ENCODE measurements at places on chromosomes 16 and 17.

- DNase-seq, result no peak
Measured at GRCh38 chr16:8959921-8960787, 3.6 kb downstream of the USP7 start.

- peak; percentile 65 for DNase-seq
Measured at GRCh38 chr17:8121681-8122421, 2.1 kb downstream of the HES7 start.

DNA sequence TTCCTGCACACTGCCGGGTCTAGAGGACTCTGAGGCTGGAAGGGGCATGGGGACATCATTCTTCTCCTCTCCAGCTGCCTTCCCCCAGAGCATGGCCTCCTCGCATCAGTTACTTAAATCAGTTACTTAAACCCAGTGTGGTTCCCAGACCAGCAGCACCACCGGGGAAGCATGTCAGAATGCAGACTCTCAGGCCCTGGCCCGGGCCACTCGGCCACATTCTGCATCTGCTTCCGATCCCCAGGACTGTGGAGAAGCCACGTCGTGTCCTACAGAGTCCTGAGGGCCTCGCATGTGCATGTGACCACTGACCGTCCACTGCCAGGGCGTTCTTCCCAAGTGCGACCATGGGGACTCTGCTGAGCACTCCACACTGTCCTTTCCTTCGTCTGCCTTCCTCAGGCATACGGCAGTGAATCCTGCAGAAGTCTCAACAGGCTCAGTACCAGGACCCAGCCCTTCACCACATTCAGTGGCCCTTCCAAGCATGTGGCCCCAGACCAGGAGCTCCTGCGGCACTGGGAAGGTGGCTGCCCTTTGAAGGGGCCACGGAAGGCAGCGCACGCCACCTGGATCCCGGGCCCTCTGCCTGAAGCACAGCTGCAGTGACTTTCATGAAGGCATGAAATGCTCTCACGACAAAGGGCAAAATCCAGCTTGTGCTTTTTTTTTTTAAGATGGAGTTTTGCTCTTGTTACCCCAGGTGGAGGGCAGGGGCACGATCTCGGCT, 46.9 kb upstream of the RASD1 start:
- no peak for DNase-seq

DNA sequence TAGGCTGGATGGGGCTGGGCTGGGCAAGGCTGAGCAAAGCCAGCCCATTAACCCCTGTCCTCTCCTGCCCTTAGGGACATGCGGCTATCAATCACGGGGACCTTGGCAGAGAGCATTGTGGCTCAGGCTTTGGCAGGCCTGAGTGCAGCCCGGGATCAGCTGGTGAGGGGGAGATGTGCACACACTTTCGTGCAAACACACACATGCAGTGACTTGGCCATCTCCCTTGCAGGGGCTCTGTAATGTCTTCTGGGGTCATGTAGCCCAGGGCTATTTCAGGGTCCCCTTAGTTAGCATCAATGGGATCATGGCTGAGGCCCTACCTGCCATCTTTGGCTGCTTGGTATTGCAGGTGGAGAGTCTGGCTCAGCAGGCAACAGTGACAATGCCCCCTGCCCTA, 6.9 kb downstream of the CARMIL2 start:
- DNase-seq, result no peak

DNA sequence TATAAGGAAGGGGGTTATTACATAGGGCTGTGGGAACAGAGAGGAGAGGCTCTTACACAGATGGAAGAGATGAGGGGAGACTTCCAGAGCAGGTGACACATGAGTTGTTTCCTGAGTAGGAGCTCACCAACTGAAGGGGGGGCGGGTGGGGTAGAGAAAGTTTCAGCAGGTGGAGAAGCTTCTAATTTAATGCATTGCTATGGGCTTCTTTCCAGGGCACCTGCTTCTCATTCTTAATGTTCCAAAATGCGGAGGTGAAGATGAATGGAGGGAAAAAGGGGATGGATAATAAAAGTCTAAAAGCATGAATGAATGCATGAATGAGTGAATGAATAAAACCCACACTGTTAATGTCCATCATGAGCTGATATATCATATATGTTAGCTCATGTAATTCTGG, 439.0 kb upstream of the CCL2 start:
- no peak for DNase-seq

- no peak for DNase-seq
Measured at GRCh38 chr16:10045291-10045775, 136.9 kb downstream of the GRIN2A start.

DNA sequence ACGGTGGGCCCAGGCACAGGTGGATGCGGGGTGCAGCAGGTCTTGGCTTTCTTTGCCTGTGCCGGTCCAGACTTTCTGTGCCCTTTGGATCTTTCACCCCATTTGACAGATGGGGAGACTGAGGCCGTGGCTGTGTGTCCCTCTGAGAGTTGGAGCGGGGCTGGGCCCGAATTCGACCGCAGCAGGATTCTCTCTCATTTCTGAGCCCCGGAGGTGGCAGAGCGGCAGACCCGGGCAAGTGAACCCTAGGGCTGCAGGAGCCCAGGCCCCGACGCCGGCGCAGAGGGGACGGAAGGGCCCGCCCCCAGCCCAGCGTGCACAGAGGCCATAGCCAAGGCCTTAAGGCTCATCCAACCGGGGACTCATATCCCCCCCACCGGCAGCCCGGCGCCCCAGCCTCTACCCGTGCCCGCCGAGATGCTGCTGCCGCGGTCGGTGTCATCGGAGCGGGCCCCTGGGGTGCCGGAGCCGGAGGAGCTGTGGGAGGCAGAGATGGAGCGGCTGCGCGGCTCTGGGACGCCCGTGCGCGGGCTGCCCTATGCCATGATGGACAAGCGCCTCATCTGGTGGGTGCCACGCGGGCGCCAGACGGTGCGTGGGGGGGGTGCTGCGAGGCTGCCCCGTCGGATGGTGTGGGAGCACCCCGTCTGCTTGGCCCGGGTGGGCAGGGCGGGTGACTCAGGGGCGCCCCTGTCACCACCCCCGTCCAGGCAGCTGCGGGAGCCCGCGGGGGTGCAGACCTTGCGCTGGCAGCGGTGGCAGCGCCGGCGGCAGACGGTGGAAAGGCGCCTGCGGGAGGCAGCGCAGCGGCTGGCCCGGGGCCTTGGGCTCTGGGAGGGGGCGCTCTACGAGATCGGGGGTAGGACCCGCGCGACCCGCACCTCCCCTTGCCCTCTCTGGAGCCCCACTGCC, 857 bp downstream of the TMC8 start:
- no peak for DNase-seq

DNA sequence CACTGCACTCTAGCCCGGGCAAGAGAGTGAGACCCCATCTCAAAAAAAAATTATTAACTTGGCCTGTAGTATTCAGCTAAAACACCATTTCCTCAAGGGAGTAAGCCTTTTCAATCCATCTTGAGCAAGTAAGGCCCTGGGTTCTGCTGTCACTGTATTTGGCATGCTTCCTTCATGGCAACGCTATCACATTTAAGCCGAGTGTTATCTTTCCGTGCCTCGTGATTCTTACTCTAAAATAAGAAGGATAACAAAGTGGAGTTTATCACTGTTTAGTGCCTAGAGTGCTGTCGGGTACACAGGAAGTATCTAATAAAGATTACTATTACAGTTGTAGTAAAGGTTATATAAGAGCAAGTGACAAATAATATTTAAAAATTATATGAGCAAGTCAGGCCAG, 8.8 kb downstream of the VPS53 start:
- no peak for DNase-seq

GRCh38 chr17:78450696-78451345, 72.4 kb downstream of the PGS1 start:
- no peak for DNase-seq

GRCh38 chr17:27512031-27512430, 55.8 kb downstream of the KSR1 start:
- no peak for DNase-seq

Measured in iris pigment epithelial cell (primary cell).